ENCODE measurements at places on chromosomes 2 and 18.

GRCh38 chr2:179545024-179545423 is 280.4 kb upstream of the SESTD1 start:
- no peak for DNase-seq

DNA sequence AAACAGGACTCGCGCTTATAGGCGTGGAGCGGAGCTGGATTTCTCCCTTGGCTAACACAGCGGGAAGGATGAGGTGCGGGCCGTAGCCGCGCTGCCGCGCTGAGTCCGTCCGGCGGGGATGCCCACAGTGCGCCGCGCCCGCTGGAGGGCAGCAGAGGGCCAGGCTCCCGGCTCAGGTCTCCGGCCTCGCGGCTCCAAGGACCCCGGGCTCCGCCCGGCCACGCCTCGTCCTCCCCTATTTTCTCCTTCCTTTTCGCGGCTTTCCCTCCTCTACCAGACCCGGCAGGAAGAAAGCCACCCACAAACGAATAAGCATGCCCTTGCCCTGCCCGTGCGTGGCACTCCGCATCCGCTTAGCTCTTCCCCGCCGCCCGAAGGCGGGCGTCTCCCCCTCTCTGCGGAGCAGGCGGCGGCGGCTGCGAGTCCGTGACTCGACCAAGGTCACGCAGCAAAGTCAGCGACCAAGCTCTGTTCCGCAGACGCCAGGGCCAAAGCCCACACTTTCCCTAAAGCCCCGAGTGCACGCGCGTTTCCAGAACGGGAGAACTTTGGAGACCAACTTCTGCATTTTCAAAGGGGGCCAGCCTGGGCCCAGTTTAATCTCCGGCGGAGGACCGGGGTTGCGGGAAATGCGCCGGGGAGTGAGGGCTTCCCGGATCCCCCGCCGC is 48.5 kb downstream of the KCNIP3 start:
- peak; percentile 16 for DNase-seq

GRCh38 chr18:26575865-26576217 is 27.5 kb upstream of the KCTD1 start:
- DNase-seq = no peak

GRCh38 chr18:23852236-23853045 is 162.1 kb upstream of the TTC39C start:
- DNase-seq = no peak

DNA sequence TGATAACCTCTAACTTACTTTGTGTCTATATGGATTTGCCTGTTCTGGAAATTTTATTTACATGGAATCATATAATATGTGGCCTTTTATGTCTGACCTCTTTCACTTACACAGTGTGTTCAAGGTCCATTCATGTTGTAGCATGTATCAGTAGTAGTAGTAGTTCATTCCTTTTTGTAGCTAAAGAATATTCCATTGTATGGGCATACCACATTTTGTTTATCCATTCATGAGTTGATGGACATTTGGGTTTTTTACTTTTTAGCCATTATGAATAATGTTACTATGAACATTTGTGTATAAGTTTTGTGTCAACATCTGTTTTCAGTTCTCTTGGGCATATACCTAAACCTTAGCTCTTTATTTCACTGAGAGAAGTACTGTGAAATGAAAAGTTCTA is 11.5 kb downstream of the BBS5 start:
- no peak for DNase-seq

DNA sequence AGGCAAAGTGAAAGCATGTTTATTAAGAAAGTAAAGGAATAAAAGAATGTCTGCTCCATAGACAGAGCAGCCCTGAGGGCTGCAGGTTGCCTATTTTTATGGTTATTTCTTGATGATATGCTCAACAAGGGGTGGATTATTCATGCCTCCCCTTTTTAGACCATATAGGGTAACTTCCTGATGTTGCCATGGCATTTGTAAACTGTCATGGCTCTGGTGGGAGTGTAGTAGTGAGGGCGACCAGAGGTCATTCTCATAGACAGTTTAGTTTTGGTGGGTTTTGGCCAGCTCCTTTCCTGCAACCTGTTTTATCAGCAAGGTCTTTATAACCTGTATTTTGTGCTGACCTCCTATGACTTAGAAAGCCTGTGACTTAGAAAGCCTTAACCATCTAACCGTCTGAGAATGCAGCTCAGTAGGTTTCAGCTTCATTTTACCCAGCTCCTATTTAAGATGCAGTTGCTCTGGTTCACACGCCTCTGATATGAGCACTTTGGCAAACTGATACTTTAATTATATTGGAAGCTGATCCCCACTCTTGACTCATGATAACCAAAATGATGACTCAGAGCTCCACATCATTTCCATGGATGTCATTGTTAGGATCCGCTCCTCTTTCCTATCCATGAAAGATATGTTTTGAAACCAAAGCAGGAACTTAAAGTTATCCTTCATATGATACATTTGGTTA is 14.5 kb upstream of the ERMN start:
- DNase-seq = no peak

- no peak for DNase-seq
Observed at GRCh38 chr2:148209603-148210002, 188.7 kb downstream of the MBD5 start.

DNA sequence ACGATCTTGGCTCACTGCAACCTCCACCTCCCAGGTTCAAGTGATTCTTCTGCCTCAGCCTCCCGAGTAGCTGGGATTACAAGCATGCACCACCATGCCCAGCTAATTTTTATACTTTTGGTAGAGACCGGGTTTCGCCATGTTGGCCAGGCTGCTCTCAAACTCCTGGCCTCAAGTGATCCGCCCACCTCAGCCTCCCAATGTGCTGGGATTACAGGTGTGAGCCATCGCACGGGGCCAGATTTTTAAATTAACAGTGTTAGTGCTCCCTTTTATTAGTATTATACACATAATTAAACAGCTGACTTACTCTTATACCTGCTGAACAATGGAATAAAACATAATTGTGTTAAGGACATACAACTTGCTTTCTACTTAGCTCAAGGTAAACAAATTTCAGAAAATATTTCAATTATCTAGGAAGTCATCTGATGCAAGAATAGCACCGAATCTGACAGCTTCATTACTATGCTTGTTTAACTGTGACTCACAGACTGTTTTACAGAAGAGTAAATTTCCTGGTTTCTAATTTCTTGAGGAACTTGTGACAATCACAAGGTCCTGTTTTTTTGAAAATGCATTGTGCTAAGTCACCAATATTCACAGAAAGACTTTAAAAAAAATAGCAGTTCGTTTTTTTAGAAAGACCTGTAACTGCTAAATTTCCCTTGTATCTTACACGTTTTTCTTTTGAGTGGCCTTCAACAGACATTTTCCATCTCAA is 51.2 kb downstream of the SPIRE1 start:
- DNase-seq = no peak

DNA sequence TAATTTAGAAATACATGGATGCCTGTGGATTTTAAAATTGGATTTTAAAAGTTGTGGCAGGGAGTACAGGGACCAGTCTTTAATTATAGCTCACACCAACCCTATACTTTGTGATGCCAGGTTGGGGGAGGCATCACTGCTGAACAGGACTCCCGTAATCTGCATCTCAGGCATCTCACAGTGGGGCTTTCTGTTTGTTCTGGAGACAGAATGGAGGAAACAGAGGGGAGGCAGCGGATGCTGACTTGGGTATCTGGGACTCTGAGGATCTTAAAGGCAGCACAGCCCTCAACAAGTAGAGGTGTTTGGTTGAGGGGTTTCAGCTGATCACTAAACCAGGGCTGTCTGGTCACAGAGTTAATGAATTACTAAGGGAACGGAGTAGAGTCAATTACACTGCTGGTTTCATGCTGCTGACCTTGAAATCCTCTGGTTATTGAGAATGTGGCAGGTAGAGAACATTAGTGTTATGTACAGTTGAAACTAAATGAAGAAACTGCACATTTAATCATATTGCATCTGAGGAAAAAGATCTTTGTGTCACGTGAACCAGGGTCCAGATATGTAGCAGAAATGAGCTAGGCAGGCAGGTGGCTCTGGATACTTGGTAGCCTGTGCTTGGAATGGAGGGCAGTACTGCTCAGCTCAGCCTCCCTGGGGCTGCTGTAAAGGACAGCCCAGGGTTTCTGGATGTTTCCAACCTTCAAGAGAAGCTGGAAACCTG is 40.3 kb downstream of the FHOD3 start:
- DNase-seq = no peak

DNA sequence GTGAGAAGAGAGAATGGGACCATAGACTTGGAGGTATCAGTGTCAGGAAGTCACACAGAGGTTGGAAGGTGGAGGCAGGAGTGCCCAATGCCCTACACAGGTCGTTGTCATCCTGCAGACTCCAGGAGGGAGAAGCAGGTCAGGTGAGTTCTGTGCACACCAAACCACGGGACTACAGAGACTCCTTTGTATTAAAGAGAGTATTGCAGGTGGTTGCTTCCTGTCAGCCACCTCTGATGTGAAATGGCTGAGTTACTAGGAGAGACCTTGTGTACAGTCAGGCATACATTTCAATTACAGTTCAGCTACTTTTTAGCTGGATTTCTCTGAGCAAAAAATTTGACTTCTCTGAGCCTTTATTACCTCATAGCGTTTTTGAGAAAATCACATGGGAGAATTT is 51.6 kb downstream of the SPP2 start:
- DNase-seq = no peak

DNA sequence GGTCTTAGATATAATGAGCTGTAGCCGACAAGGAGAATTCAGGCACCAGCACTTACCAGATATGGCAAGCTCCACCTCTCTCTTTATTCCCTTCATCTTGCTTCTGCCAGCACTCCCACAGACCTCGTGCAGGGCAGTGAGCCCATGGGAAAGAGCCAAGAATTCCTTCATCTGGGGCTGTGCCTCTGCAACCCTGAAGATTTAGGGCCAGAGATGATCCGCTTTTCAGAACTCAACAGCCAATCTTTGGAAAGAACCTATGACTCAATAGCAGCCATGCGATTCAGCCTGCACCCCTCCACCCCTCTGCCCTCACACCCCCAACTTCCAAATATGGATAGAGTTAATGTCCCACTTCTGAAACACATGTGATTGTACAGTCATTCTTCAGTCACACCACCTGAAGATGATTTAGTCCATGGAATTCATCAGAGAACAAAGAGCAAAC is 533.7 kb upstream of the TNP1 start:
- no peak for DNase-seq

- DNase-seq = no peak
Observed at GRCh38 chr2:165009466-165009865, 54.1 kb upstream of the SLC38A11 start.

GRCh38 chr2:158380746-158381145 is 75.8 kb downstream of the CCDC148 start:
- no peak for DNase-seq

GRCh38 chr2:222977121-222977520 is 74.9 kb upstream of the KCNE4 start:
- DNase-seq = no peak

DNA sequence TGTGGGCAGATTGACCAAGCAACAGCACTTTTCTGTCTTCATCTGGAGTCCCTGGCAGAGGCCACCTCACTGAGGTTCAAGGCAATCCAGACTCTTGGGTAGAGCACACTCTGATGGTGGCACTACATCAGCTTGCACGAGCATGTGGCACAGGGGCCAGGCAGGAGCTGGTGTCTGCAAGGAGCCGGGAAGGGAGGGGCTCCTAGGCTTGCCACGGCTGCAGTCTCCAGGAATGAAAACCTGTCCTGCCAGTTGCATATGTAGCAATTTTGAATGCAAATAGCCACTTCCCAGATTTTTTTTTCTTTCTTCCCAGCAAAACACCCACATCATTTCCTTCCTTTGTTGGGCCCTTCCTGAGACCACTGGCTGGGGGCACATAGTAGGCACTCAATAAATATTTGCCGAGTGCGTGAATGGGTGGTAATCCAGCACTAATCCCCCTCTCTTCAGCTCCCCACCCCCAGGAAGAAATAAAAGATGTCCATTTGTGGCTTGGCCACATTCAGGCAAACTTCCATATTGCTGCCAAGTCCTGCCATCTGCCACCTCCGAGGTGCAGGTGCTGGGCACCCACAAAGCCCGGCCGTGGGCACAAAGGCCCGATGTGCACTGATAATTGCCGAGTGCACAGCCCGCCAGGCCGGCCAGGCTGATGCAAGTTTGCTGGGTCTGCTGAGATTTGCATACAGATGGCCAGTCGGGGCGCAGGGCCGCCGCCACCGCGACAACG is 72.4 kb downstream of the MYCN start:
- DNase-seq = no peak

- DNase-seq = no peak
Observed at GRCh38 chr18:59718108-59718463, 20.9 kb upstream of the CCBE1 start.

DNA sequence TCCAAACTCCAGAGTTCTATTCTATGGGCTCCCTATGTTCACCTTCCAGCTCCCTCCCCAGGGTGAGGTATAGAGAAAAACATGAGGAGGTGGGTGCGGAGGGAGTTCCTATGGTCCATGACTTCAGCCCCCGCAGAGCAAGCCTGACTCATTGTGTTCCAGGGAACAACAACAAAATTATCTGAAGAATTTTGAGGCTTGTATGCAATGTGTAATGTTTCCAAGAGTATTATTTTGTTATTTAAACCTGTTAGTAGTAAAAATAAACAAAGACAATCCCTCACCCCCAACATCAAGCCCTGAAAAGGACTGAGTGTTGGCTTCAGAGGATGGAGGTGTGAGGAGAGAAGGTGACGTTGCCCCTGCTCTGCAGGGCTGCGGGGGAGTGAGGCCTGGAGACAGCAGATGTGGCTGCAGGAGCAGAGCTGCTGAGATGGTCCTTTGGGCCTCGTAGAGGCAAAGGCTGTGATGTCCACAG is 29.0 kb downstream of the LAMA3 start:
- DNase-seq = no peak

DNA sequence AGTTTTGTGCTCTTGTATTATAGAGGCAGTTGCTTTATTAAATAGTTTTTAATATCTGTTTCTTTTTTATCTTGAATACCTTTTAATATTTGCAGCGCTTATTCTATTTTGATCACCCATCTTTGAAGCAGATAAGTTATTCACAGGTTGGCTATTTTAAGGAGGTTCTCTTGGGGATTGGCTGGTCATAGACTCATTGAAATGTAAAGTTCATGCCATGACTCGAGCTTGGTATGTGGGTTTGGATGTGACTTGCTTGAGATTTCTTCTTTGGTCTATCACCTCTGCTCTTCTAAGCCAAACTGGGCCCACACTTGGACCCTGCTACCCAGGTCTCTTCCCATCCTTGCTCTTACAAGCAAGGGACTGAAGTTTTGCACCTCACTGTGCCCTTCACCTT is 33.6 kb downstream of the FARP2 start:
- no peak for DNase-seq

DNA sequence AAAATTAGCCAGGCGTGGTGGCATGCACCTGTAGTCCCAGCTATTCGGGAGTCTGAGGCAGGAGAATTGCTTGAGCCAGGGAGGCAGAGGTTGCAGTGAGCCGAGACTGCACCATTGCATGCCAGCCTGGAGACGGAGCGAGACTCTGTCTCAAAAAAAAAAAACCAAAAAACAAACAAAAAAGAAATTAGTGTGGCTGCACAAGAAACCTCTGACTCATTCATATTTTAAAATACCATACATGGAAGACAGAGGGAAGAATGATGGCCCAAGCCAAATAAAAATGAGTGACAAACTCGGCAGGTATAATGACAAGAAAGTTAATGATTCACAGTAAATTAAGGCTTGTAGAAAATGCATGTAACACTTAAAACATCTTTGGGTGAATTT is 875.8 kb downstream of the EPHA4 start:
- DNase-seq = no peak

GRCh38 chr18:13290856-13291271 is 72.3 kb downstream of the LDLRAD4 start:
- no peak for DNase-seq
